ENCODE measurements at places on chromosomes 5 and 9. TPM values are rescaled to one million over a fixed set of nuclear protein-coding genes. Genes with fewer than 3 reads are reported as not detected.

DNA sequence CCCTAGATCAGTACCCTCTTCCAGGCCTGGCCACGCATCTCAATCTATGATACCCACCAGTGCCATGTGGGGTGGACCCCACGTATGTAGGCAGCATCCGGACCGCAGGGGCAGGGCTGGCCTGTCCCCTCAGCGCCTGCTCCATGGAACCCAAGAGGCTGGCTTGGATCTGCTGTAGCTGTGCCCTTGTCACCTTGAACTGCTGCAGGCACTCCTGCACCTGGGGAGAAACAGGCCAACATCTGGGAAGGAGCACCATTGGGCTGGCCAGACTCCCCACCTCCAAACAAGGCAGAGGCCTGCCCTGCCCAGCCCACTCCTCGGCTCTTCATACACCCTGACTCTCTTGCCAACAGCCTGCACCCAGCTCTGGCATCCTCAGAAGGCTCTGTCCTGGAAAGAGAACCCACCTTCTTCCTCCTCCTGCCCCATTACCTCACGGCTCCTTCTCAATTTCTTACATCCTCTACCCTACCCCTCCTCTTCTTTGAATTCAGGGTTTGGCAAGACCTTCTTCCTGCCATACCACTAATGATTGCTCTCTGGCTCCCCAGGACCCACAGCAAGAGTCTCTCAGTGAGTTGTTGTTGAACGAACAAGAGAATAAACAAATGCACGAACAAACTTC lies 7.7 kb downstream of the HK3 start:
- no peak for DNase-seq

Gene SPATA31A5
- total RNA-seq, result not detected

DNA sequence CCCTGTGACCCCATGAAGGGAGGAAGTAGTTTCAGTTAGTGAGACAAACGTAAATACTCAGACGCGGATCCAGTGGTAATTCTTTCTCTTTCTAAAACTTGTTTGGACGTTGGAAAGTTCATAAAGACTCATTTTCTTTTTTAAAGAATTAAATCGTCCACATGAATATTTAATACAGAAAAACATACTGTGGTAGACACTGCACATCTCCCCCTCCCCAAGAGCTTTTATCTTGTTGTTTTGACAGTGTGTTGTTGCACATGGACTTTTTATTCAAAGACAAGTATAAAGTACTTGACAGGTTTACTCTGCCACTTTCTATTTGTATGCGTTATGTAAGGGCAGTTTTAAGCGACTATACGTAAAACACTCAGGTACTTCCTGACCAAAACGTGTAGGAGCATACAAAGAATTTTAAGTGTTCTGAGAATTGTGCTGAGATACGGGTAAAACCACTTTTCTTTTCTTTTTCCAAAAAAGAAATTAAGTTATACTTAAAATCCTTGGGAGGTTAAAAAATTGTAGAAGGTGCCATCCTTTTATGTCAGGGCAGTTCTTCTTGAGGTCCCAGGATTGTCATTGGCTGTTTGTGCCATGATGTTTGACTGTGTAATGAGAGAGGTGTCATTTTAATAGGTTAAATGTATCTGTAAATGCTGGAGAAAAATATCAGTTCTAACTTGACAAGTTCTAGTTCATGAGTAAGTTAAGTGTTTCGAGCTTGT lies 1.3 kb downstream of the NIPBL start:
- peak; percentile 71 for DNase-seq

DNA sequence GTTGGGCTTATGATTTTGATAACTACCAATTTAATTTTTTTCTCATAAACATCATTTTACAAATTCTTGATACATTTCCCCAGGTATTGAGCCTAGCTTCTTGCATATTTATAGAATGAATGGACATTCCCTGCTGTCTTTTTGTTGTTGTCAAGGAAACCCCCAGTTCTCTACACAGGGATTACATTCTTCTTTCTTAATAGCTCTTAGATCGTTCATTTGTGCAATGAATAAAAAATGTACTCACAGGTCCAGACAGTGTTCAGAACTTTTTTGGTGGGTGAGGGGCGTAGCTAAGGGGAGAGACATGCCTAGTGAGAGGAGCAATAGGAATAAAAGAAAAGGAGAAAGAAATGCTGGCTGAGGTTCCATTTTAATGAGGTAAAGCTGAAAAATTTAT lies 58.6 kb downstream of the VCAN start:
- peak; percentile 30 for DNase-seq

DNA sequence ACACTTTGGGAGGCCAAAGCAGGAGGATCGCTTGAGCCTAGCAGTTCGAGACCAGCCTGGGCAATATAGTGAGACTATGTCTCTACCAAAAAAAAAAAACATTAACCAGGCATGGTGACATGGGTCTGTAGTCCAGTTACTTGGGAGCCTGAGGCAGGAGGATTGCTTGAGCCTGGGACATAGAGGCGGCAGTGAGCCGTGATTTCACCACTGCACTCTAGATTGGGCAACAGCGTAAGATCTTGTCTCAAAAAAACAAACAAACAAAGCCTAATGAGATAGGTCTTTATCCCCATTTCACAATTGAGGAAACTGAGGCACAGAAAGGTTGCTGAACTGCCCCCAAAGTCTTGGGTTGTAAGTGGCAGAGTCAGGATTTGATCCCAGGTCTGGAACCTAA lies 70.5 kb upstream of the RAD23B start:
- DNase-seq, result no peak

GRCh38 chr5:155826611-155827507 lies 500.1 kb upstream of the SGCD start:
- no peak for DNase-seq

- no peak for DNase-seq
Observed at GRCh38 chr5:64096771-64097170, 68.9 kb upstream of the RNF180 start.

Gene TRIM7
- total RNA-seq, result 3.2 TPM

Gene QRFP
- not detected for total RNA-seq

Gene FGF18
- not detected for total RNA-seq

- no peak for DNase-seq
Observed at GRCh38 chr9:72882117-72882775, 70.6 kb downstream of the ALDH1A1 start.

DNA sequence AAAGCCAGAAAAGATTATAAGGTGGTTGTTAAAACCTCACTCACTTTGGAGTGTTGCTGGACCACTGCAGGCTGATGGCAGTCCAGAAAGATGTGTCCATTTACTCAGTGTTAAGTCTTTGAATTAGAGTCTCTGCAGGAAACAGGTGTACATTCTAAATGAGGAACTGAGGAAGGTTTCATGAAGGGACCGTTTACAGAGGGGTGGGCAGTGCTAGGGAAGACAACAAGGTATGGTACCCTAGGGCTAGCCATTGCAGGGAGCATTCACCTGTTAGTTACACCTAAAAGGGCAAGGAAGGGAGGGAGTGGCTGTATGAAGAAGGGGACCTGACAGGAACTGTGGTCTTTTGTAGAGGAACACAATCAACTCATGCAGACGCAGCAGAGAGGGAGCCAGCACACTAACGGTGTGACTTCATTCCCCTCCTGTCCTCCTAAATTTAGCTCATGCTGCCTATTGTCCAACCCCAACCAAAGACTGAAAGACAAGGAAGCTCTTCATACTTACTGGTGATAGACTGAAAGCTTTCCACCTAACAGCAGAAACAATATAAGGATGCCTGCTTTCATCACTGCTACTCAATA lies 32.2 kb upstream of the PAX5 start:
- DNase-seq, result no peak

GRCh38 chr5:593511-593910 lies 18.6 kb upstream of the CEP72 start:
- no peak for DNase-seq

Gene MCIDAS
- total RNA-seq, result not detected

GRCh38 chr9:35749515-35750255 lies 598 bp downstream of the RGP1 start:
- peak; percentile 46 for DNase-seq

- DNase-seq, result no peak
Observed at GRCh38 chr9:14270358-14271092, 43.4 kb downstream of the NFIB start.

- no peak for DNase-seq
Observed at GRCh38 chr5:77066184-77066583, 20.9 kb downstream of the ZBED3 start.

Gene SHISAL2B
- total RNA-seq, result not detected

Gene DIRAS2
- not detected for total RNA-seq

GRCh38 chr5:97554977-97555643 lies 372.1 kb upstream of the RIOK2 start:
- peak; percentile 5 for DNase-seq

- DNase-seq, result peak; percentile 79
Observed at GRCh38 chr5:143968071-143968878, 156.3 kb downstream of the HMHB1 start.

- no peak for DNase-seq
Observed at GRCh38 chr5:180001136-180001535, 70.4 kb downstream of the RNF130 start.

Gene SURF6
- total RNA-seq, result 4.2 TPM

DNA sequence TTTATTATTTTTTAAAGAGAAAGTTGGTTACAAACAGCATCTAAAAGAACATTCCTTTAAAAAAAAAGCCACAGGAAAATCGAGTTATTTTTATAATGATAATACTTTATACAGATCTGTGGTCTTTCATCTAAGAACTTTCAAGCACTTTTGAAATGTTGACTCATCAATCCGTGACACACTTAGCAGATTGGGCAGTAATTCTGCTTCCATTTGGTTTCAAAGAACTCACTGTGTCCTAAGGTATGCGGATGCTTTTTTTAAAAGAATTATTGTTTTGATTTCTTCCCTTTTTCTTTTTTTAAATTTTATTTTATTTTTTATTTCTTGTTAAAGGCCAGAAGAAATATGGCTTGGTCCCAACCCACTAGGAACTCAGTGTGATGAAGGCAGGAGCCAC lies 147.8 kb downstream of the AOPEP start:
- DNase-seq, result peak; percentile 87

Measured in M059J (cell line).